ENCODE measurements at places on chromosomes 4 and X.
A peak's percentile ranks its signal among the peaks of the same experiment; 100 is the strongest.

DNA sequence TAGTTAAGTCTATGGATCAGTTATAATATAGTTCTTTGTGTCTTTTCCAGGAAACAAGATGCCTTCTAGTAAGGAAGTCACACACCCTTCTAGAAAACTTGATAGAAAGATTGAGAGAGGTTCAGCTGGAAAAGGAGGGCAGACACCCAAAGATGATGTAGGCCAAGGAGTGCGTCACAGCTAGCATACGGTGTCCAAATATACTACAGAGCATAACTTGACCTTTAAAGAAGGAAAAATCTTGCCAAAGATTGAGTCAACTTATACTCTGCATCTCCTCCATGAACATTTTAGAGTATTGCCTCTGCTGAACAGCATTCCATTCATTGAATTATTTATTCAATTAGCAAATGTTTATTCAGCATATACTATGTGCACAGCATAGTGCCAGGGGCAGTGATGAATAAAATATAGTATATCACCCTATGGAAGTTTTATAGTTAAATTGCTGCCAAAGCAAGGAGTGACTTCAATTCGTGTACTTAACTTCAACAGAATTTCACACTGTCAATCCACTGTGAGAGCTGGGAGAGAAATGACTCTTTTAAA is 51.9 kb upstream of the SLC6A14 start:
- no peak for DNase-seq

DNA sequence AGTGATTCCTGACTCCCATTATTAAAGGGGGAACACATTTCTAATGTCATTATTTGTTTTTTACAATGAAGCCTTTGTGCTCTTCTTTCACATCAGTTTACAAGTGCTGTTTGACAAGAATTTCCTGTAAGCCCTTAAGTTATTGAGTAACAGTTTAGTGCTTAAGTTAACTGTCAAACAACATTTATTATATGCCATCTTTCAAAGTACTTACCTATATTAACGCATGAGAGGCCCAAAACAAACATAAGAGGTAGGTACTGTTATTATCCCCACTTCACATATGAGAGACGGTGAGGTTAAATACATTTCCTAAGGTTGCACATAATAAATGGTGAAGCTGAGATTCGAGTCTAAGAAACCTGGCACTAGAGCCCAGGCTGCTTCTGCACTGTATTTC is 56.0 kb upstream of the MAGED1 start:
- no peak for DNase-seq

GRCh38 chr4:140349816-140350215 is 23.6 kb upstream of the SCOC start:
- no peak for DNase-seq

DNA sequence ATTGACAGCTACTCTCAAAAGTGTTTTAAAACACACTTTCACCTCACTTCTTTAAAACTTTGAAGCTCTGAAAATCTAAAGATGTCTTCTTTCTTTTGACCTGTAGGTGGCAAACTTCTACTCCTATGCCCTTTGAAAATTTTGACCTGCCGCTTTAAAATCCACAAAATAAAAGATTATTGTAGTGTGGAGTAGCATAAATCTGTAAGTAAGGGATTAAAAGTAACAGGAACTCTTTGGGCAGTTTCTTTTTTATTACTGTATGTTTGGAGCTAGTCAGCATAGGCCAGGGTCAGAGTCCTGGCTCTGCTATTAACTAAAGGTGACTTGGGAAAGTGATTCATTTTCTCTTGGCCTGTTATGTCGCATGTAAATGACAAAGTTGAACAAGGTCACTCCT is 25.5 kb downstream of the BBS12 start:
- DNase-seq, result no peak

DNA sequence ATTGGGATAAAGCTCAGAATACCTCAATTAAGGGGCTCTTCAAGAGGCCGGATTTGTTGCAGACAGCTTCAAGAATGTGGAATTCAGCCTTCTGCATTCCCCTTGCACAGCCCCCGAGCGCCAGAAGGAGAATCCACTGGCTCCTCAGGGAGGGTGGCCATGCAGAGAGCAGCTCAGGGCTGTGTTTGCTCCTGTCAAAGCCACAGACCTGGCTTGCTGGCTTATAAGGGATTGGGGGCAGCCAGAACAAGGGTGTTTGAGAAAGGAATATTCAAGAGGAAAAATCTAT is 36.8 kb downstream of the ING2 start:
- DNase-seq, result no peak

DNA sequence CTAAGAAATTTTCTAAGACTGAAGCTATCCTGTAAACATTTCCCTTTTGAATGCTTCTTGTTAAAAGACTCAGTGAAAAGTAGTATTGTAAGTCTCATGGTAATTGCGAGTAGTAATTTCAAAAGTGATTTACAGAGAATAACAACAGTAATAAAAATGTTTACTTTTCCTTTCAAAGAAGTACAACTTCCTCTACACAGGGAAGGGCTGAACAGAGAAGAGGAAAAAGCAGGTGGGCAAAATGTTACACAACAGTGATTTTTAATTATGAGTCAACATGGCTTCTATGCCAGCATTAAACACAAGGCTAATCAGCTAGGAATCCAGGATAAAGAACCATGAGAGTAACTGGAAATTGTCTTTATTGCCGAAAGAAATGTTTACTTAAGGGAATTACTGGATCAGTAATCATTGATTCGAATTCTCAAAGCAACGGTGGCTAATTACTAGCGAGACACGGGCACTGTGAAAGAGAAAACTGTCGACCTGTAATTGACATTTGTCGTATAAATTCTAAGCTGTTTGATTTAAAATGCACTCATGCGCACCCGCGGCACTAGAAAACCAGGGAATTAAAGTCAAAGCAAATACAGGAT is 15.4 kb downstream of the UTP3 start:
- DNase-seq, result no peak

GRCh38 chrX:134369576-134369975 is 90.4 kb upstream of the HPRT1 start:
- DNase-seq, result no peak

DNA sequence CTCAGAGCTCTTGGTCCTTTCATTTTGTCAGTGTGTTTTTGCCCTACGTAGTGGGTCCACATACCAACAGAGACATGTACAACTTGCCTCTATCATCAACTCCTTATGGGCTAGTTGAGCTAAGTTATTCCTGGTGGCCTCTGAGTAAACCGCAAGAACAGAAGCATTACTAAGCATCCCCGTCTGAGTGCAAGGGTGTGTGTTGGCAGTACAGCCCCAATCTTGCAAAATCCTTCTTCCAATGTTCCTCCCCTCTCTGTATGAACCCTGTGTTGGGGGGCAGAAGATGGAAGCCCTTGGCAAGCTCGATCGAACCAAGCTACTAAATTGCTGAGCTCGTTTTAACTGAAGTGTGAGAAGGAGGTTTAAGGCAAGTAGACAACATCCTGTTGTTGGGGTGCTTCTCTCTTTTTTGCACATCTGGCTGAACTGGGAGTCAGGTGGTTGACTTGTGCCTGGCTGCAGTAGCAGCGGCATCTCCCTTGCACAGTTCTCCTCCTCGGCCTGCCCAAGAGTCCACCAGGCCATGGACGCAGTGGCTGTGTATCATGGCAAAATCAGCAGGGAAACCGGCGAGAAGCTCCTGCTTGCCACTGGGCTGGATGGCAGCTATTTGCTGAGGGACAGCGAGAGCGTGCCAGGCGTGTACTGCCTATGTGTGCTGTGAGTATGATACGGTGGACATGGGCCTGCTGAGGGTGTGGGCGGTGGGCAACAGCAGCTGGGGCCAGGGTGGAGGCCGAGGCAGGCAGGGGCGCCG is at the start of gene SH2D1A:
SH2D1A (plus strand) TSS at position 447 of the 760 bp plus-strand sequence; CDS start at position 527, 80 bp downstream.
- no peak for DNase-seq

DNA sequence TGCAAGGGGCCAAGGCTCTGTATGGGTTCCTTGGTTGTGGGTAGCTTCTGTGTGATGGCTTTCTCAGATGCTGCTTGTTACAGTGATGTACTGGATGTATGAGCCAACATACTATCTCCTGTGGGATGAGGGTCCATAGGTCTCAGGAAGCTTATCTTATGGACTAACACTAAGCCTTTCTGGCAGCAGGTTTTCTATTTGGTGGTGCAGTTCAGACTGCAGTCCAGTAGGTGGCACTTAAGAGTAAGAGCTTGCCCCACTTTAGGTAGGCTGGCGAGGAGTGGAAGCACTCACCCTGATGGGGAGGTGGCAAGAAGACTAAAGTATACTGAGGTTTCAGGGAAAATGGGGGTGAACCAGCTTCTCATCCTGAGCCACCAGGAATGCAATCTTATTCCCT is 306.7 kb upstream of the MAOA start:
- DNase-seq, result peak; percentile 7

DNA sequence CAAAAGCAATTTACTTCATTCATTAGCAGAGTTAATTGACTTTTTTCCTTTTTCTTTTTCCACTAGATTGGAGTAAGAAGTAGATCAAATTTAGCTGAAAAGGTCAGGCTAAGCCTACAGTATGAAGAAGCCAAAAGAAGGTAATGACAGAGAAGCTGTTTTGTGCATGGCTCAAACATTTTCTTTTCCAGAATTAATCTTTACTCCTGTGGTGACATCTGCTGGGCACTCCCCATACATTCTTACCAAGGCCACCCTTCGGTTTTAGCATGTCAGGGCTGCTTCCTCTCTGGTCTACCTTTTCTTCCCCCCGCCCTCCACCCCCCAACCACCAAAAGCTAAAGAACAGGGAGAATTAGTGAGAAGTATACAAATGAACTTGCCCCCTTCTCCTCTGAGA is 70.2 kb downstream of the CLDN22 start:
- no peak for DNase-seq

GRCh38 chrX:115311601-115312001 is 22.1 kb downstream of the LUZP4 start:
- DNase-seq, result no peak
